SK-N-SH (cell line): ENCODE measurements at places on chromosomes 1 and 21. TPM values are rescaled to one million over a fixed set of nuclear protein-coding genes. Genes with fewer than 3 reads are reported as not detected.

GRCh38 chr21:33493756-33494155 lies 2.2 kb upstream of the DNAJC28 start:
- no peak overlapping the region for H3K27ac ChIP-seq
- no peaks in the 10 kb centered on the region for H3K4me1 ChIP-seq
- H3K36me3 ChIP-seq = no peaks in the 10 kb centered on the region; the same call in 1 of the 2 replicates

DNA sequence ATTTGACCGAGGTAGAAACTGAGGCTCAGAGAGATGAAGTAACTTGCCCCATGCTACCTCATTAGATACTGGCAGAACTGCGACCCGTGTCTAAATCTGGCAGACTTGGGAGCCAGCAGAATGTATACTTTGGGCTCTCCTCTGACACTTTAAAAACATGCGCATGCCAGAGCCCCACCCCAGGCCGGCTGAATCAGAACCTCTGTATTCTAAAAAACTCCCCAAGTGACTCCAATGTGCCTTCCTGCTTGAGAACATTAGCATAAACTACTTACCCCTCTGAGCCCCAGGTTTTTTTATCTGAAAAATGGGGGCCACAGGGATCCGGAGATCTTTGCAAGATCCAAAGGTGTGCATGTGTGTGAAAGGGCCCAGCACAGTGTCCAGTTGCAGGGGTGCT lies 344.7 kb upstream of the USP24 start:
- H3K4me1 ChIP-seq = peaks cover 29% of the 10 kb centered on the region; the same call in 1 of the 2 replicates
- H3K27ac ChIP-seq = peak overlapping the region; percentile 60
- no peak overlapping the region for H3K4me3 ChIP-seq

- H3K27me3 ChIP-seq = no peaks in the 10 kb centered on the region
- H3K4me1 ChIP-seq = no peaks in the 10 kb centered on the region
- DNase-seq = no peak
- H3K27ac ChIP-seq = no peak overlapping the region
- no peak overlapping the region for H3K4me3 ChIP-seq
Observed at GRCh38 chr1:244138399-244138798, 87.3 kb downstream of the ZBTB18 start.

GRCh38 chr21:45055861-45056260 lies 18.5 kb upstream of the ADARB1 start:
- DNase-seq = no peak
- no peaks in the 10 kb centered on the region for H3K27me3 ChIP-seq
- no peaks in the 10 kb centered on the region for H3K36me3 ChIP-seq
- peaks cover 9% of the 10 kb centered on the region; the same call in 1 of the 2 replicates for H3K4me1 ChIP-seq
- H3K27ac ChIP-seq = no peak overlapping the region

DNA sequence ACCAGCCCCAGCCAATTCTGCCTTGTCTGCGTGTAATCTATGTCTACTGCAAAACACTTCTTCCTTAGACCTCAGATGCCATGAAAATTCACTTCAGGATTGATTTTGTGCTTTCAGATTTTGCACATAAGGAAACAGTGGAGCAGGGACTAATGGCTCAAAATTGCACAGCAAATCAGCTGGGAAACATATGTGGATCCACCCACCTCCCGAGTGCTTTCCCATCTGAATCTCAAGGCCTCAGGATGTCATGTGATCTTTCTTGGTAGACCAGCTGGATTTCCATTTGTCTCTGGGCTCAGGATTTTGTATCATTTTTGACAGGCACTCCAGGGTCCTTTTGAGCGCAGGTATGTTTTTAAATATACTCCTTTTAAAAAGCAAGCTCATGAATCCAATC lies 158.6 kb downstream of the MIS18A start:
- H3K36me3 ChIP-seq = no peaks in the 10 kb centered on the region
- H3K27me3 ChIP-seq = no peaks in the 10 kb centered on the region
- H3K4me3 ChIP-seq = no peak overlapping the region
- no peak for DNase-seq

DNA sequence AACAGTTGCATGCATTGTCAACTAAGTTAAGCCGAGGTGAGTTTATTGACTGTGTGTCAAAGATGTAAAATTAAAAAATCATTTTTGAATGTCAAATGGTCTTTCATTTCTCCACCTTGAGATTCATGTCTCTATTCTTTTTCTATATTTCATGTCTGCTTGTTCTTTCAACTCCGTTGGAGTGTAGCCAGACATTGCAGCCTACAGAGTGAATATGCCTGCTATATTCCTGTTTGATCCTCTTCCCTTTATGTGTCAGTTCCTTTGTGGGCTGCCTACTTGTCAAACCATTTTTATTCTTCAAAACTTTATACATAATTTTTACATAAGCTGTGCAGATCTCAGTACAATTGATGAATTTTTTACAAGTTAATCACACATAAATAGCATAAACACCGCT lies 1325.8 kb upstream of the PRMT6 start:
- no peaks in the 10 kb centered on the region for H3K36me3 ChIP-seq
- DNase-seq = no peak
- H3K4me1 ChIP-seq = no peaks in the 10 kb centered on the region
- no peak overlapping the region for H3K27ac ChIP-seq
- no peaks in the 10 kb centered on the region for H3K27me3 ChIP-seq
- no peak overlapping the region for H3K4me3 ChIP-seq

- H3K4me3 ChIP-seq = no peak overlapping the region
- no peak for DNase-seq
- H3K36me3 ChIP-seq = no peaks in the 10 kb centered on the region
Observed at GRCh38 chr1:188247255-188247654, 1418.5 kb downstream of the PLA2G4A start.

GRCh38 chr1:246001142-246001836 lies 505.8 kb downstream of the SMYD3 start:
- peaks cover 5% of the 10 kb centered on the region; the same call in 1 of the 2 replicates for H3K4me1 ChIP-seq
- H3K4me3 ChIP-seq = no peak overlapping the region
- H3K27me3 ChIP-seq = no peaks in the 10 kb centered on the region
- peak overlapping the region; percentile 97 for H3K27ac ChIP-seq
- no peak for DNase-seq

- H3K4me1 ChIP-seq = no peaks in the 10 kb centered on the region
- no peak overlapping the region for H3K4me3 ChIP-seq
- H3K27me3 ChIP-seq = no peaks in the 10 kb centered on the region
Observed at GRCh38 chr1:175802407-175803123, 59.2 kb upstream of the TNR start.

GRCh38 chr1:29896791-29897714 lies 660.7 kb downstream of the PTPRU start:
- no peak overlapping the region for H3K27ac ChIP-seq
- no peak for DNase-seq
- no peaks in the 10 kb centered on the region for H3K27me3 ChIP-seq

DNA sequence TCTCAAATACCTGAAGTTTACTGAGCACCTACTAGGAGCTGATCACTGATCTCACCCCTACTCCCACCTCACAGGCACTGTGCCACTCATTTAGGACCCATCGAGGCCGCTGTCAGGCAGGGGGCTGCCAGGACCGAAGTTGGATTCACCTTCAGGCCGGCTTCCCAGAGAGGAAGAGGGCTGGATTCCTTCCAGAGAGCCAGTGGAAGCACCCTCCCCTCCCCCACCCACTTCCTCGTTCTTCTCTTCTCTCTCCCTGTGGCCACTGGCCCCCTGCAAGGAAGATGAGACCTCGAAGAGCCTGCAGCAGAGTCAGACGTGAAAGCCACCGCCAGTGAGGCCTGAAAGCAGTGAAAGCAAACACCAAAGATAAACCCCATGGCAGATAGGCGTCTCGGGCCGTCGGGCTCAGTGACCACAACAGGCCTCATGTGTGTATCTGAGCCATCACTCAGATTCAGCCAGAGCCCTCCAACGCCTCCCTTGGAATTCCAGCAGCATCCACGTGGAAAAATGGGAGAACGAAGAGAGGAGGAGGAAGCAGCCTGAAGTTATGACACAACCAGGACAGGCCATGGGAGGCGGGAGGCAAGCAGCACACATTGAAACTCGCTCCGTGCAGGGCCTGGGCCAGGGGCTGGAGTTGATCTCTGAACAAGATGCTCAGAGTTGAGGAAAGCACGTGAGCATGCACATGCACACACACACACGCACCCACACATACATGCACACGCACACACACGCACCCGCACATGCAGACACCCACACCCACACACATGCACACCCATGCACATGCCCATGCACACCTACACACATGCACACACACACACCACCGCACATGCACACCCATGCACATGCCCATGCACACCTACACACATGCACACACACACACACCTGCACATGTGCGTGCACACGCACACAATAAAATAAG lies 6.2 kb upstream of the AGTRAP start:
- H3K4me1 ChIP-seq = no peaks in the 10 kb centered on the region
- DNase-seq = no peak
- no peaks in the 10 kb centered on the region for H3K36me3 ChIP-seq
- H3K27ac ChIP-seq = no peak overlapping the region
- H3K4me3 ChIP-seq = no peak overlapping the region

DNA sequence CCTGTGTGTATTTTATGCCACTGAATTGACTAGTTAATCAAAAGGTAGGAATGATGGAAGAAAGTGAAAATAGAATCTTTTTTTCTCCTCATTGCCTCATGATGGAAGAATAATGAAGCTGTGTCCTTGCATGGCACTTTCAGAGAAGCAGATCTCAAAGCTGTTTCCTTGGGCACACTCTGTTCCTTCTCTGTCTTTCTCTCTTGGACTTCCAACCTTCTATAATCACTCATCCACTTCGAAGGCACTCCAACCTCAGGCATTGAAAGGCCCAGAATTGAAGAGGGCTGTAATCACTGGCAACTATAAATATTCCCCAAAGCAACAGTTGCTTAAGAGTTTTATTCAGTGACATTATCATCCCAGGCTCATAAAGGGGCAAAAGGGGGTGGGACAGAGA lies 31.1 kb upstream of the DNASE2B start:
- no peaks in the 10 kb centered on the region for H3K36me3 ChIP-seq
- no peak overlapping the region for H3K27ac ChIP-seq
- H3K4me1 ChIP-seq = peaks cover 25% of the 10 kb centered on the region
- H3K27me3 ChIP-seq = no peaks in the 10 kb centered on the region
- no peak overlapping the region for H3K4me3 ChIP-seq

DNA sequence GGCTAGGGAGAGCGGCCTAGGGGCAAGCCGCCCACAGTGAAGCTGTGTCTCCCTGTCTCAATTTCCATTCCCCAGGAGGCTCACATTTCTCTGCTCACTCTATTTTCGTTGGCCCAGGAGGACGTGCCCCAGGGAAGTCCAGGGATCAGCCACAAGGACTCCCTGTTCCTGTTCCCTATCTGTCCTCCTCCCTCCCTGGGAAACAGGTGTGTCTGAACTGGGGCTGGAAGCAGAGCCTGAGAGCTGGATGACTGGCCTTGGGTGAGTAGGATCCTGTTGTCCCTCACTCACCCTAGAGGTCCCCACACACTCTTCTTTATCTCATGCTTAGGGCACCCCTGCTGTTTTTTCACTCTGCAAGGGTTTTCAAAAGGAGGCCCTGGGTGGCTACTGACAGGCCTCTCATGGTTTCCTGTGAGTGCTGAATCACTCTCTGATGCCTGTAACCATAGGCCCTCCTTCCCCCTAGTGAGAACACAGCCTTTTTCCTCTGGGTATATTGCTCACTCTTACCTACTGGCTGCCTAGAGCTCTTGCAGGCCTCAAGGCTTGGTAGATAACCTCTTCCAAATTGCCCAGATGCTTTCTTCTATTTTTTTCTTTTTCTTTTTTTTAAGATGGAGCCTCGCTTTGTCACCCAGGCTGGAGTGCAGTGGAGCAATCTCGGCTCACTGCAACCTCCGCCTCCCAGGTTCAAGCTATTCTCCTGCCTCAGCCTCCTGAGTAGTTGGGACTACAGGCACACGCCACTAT lies 3.3 kb upstream of the UTP11 start:
- no peak for DNase-seq
- no peaks in the 10 kb centered on the region for H3K36me3 ChIP-seq
- no peak overlapping the region for H3K4me3 ChIP-seq
- H3K27ac ChIP-seq = 0 out of 2 replicates have a peak overlapping the region, but pooled peaks have one; percentile 19
- H3K4me1 ChIP-seq = peaks cover 11% of the 10 kb centered on the region; the same call in 1 of the 2 replicates

DNA sequence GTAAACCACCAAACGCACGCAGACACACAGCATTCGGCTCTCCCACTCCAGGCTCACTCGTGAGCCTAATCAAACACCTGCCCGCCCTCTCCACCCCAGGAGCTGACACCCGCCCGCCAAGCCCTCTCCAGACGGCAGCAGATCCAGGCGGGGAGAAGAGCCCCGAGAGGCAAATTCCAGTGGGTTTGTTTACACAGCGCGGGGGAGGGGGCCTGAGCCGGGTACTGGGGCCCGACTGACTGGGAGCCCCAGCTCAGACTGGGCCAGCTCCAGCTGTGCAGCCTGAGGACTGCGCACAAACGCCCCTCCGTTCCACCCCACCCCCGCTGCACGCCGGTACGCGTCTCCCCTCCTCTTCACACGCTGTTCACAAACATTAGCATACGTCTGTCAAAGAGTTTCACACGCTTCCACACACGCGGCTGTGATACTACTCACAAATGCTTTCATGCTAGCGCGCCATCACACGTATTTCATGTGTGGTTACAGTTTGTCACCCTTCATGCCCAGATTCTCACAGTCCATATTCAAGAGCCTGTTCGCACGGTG lies 1.0 kb upstream of the EFNA1 start:
- no peak overlapping the region for H3K27ac ChIP-seq
- H3K27me3 ChIP-seq = no peaks in the 10 kb centered on the region; the same call in 1 of the 2 replicates
- peak; percentile 56 for DNase-seq
- peak overlapping the region; percentile 67; the same call in 1 of the 2 replicates for H3K4me3 ChIP-seq

- no peak overlapping the region for H3K4me3 ChIP-seq
- H3K4me1 ChIP-seq = no peaks in the 10 kb centered on the region
- no peak overlapping the region; the same call in 1 of the 2 replicates for H3K27ac ChIP-seq
- H3K27me3 ChIP-seq = no peaks in the 10 kb centered on the region
Observed at GRCh38 chr1:62781841-62782543, 1.9 kb upstream of the ATG4C start.

DNA sequence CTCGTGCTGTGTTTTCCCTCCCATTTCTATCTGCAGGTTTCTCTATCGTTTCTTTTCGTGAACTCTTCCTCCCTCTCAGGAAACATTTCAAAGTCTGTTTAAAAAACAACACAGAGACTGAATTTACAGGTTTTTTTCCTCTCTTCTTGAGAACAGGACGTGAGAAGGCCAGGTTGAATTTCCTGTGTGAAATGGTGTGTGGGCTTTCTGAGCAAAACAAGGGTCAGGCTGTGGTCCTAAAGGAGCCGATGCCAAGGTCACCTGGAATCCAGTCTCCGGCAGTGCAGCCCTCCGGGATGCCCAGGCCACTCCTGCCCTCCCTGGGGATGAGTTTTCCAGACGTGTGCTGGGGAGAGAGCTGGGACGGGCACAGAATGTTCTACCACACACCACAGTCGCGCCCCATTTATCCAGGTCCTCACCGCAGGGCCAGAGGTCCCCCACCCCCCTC lies 62.7 kb upstream of the RUNX3 start:
- DNase-seq = no peak
- H3K4me3 ChIP-seq = no peak overlapping the region
- no peaks in the 10 kb centered on the region for H3K36me3 ChIP-seq
- peaks cover 41% of the 10 kb centered on the region for H3K27me3 ChIP-seq

GRCh38 chr1:48093147-48093546 lies 96.0 kb upstream of the TRABD2B start:
- peaks cover 14% of the 10 kb centered on the region for H3K27me3 ChIP-seq
- no peak for DNase-seq
- H3K4me3 ChIP-seq = no peak overlapping the region
- no peaks in the 10 kb centered on the region for H3K36me3 ChIP-seq

AADACL3 gene
- not detected in 2 replicates for polyA plus RNA-seq

AVPR1B gene
- polyA plus RNA-seq = not detected in 2 replicates

IL10 gene
- polyA plus RNA-seq = not detected in 2 replicates

PLXNA2 gene
- polyA plus RNA-seq = 7.3 and 8.5 TPM in 2 replicates

THEM5 gene
- not detected in 2 replicates for polyA plus RNA-seq

DNAJC28 gene
- 0.58 and 0.88 TPM in 2 replicates for polyA plus RNA-seq

TMEM269 gene
- 0.05 and 0.08 TPM in 2 replicates for polyA plus RNA-seq

USH2A gene
- polyA plus RNA-seq = under 0.01 TPM in 1 of 2 replicates, not detected in the other

KCNN3 gene
- 0.10 and 0.16 TPM in 2 replicates for polyA plus RNA-seq

CD34 gene
- polyA plus RNA-seq = 0.59 and 0.62 TPM in 2 replicates

ATP6V1G3 gene
- not detected in 2 replicates for polyA plus RNA-seq

FMO1 gene
- not detected in 2 replicates for polyA plus RNA-seq

PLPPR4 gene
- 0.61 and 2.1 TPM in 2 replicates for polyA plus RNA-seq

LYST gene
- 3.9 and 4.6 TPM in 2 replicates for polyA plus RNA-seq

GJA8 gene
- polyA plus RNA-seq = not detected in 2 replicates

GJA9 gene
- not detected in 2 replicates for polyA plus RNA-seq

PIGV gene
- 16.5 and 26.4 TPM in 2 replicates for polyA plus RNA-seq
